ENCODE measurements at places on chromosomes 16 and 17. TPM values are rescaled to one million over a fixed set of nuclear protein-coding genes. Genes with fewer than 3 reads are reported as not detected.

The KRTAP3-2 gene
- not detected for total RNA-seq

The NOG gene
- 2.3 TPM for total RNA-seq

The ABCA3 gene
- total RNA-seq = 598 TPM

The ABCC11 gene
- total RNA-seq = not detected

The CCL17 gene
- total RNA-seq = 15.5 TPM

The TP53TG3F gene
- total RNA-seq = not detected

The TBC1D3C gene
- total RNA-seq = not detected

The EIF3C gene
- total RNA-seq = 507 TPM

The ASPHD1 gene
- 4.4 TPM for total RNA-seq

The CORO1A gene
- total RNA-seq = 70.0 TPM

The CACNG5 gene
- not detected for total RNA-seq

The ODAD4 gene
- 1.0 TPM for total RNA-seq

The RNF112 gene
- 1.6 TPM for total RNA-seq

The SLFN14 gene
- total RNA-seq = not detected

The HIRIP3 gene
- total RNA-seq = 20.3 TPM

The C16orf74 gene
- total RNA-seq = 2.7 TPM

The DHX58 gene
- 27.5 TPM for total RNA-seq

The KRTAP4-1 gene
- total RNA-seq = not detected

The OR1A1 gene
- total RNA-seq = not detected

The CSH2 gene
- not detected for total RNA-seq

The HOXB13 gene
- not detected for total RNA-seq

The SERPINF2 gene
- total RNA-seq = 21.6 TPM

The USP7 gene
- 87.5 TPM for total RNA-seq

The MT4 gene
- total RNA-seq = not detected

The DCUN1D3 gene
- 28.7 TPM for total RNA-seq

The CHTF18 gene
- total RNA-seq = 12.3 TPM

The CA7 gene
- total RNA-seq = not detected

The PIK3R5 gene
- total RNA-seq = 37.7 TPM

The EPN3 gene
- total RNA-seq = 0.09 TPM

The TBC1D3E gene
- not detected for total RNA-seq

The KLHL10 gene
- total RNA-seq = 0.29 TPM

The KCNJ12 gene
- total RNA-seq = 2.5 TPM

The ARL5C gene
- not detected for total RNA-seq

The KRTAP9-3 gene
- not detected for total RNA-seq

The C16orf96 gene
- 0.32 TPM for total RNA-seq

The RAPGEFL1 gene
- total RNA-seq = 10.2 TPM

The TNFRSF13B gene
- not detected for total RNA-seq

The GP2 gene
- not detected for total RNA-seq

The TPSG1 gene
- 2.3 TPM for total RNA-seq

The CDRT15L2 gene
- not detected for total RNA-seq

The CTRB1 gene
- total RNA-seq = not detected

All from upper lobe of right lung (tissue), 1 donor.